ENCODE measurements at places on chromosomes 3 and 15. TPM values are rescaled to one million over a fixed set of nuclear protein-coding genes. Genes with fewer than 3 reads are reported as not detected.

The STX19 gene
- 5.9 TPM for total RNA-seq

The LAMB2 gene
- total RNA-seq = 411 TPM

The LPP gene
- total RNA-seq = 183 TPM

The PCSK6 gene
- total RNA-seq = 19.7 TPM

The ZBTB38 gene
- 126 TPM for total RNA-seq

The ZMYND10 gene
- 2.6 TPM for total RNA-seq

The AMIGO3 gene
- total RNA-seq = 0.98 TPM

The NDN gene
- 105 TPM for total RNA-seq

The ZNF592 gene
- 18.2 TPM for total RNA-seq

The ADGRG7 gene
- not detected for total RNA-seq

GRCh38 chr15:98689431-98689861, 41.1 kb downstream of the IGF1R start:
- DNase-seq = no peak

DNA sequence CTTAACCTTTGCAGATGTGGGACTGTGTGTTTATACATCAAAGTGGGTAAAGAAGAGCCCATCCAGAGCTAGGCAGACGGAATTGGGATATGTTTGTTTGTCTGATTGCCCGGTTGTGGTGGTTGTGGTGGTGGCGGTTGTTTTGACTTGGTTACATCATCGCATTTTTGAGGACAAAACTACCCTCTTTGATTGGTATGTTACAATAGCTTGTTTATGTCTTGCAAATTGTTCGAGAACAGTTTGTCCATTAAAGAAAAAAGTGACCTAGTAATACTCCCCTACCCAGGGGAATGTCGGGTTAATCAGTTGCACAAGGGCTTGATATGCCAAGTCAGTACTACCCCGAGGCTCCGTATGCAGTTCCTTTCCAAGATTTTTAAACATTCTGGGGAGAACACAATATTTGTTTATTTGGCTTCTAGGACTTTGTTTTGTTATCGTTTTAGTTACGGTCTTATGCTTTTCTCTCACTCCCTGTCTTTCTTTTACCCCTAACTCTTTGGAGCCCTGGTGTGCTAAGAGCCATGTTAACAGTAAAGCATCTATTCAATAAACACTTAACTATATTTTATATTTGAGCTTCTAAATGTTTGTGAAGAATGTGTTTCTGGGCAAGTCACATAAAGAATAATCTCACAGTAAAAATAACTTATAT, 315.4 kb downstream of the LPP start:
- no peak for DNase-seq

GRCh38 chr15:89101302-89102193, 13.3 kb downstream of the ABHD2 start:
- peak; percentile 67 for DNase-seq

- no peak for DNase-seq
Observed at GRCh38 chr3:84717894-84718293, 240.9 kb upstream of the CADM2 start.

DNA sequence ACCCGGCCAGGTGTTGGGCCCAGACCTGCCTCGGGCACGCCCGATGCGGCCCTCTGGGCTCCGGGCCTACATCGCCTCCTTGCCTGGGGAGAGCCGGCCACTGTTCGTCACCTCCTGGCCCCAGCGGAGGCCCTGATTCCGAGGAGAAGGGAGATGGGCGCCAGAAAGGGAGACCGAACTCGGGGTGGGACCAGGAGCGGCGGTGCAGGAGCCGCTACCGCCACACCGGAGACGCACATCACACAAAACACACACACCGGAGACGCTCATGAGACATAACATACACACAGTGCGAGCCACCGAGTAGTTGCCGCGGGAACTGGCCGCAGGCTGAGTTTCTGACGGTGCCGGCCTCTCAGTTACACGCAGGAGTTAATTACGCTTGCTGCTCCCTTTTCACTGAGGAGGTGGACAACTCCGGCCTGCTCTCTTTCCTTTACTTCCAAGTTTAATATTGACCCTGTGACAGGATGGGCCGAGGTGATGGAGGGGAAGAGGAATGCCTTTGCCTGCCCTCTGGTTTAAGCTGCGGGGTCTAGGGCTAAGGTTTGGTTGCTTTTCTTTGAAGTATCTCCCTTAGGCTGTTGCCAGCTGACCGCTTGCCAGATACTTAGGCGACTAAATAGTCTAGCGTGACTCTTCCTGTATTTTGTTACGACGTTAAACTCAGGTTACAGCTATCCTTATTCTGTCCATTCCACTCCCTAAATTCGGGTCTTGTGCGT, 570 bp downstream of the PCNP start:
- peak; percentile 50 for DNase-seq

DNA sequence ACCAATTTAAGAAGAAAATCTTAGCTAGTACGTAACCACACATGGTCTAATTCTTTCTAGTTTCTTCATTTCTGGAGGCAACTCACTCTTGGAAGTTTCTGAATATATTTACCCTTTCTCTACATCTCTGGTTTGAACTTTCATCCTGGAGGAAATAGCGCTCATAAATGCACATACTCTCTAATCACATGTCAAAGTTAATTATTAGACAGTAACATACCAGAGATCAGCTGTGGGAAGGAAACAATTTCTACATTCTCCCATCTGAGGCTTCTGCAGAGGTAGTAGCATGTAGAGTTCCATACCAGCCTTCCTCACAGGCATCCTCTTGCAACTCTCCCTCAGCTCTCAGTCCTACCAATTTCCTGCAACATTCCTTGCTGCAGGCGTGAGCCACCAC, 132.5 kb downstream of the RBPMS2 start:
- no peak for DNase-seq

DNA sequence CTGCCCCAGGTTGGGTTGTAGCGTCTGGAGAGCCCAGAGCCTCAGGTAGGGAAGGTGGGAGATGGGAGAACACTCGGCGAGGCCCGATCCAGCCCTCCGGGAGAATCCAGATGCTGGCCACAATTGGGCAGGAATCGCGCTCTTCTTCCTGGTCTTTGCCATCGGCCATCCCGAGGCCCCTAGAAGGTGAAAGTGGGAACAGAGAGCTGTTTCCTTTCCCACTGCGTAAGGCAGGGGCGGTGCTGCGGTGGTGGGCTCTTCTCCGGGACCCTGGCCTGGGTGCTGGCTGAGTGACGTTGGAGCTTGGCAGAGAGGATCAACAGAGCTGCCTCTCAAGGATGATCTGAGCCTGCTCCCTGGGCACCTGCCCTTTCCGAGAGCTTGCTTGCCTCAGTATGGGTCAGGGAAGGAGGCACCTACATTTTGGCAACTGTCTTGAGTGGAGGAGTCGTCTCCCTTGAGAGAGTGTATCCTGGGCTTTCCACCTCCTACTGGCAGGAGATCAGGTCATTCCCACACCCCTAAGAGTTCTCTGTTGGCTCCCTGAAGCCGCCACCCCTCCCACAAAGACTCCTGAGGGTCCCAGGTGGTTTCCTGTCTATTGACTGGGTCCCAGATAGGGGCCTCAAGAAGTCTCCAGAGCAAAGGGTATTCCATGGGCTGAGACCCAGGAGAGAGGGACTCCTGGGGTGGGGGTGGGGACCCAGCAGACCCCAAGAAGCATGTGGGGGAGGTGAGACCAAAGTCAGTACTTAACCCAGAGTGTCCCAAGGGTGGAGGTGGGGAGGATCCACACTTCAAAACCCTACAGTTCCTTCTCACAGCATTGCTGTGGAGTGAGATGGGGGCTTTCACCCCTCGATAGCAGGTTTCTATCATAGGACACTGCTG, 1.6 kb downstream of the C15orf39 start:
- DNase-seq = peak; percentile 35

- DNase-seq = no peak
Observed at GRCh38 chr15:39828374-39828931, 45.8 kb upstream of the FSIP1 start.

DNA sequence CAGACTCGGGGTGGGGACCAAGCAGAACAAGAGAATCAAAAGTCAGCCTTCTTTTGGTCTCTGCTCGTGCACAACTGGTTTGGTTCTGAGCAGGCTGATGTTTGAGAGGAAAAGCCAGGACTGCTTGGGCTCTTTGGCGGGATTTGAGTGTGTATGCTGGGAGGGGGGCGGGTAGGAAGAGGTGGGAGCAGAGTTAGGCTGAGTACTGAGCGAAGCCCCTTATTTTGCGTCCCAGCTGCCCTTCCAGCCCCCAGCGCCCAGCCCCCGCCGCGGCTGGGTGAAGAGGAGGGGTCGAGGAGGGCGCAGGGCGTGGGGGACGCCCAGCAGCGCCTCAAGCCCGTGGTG, 153.5 kb upstream of the GOLIM4 start:
- no peak for DNase-seq

DNA sequence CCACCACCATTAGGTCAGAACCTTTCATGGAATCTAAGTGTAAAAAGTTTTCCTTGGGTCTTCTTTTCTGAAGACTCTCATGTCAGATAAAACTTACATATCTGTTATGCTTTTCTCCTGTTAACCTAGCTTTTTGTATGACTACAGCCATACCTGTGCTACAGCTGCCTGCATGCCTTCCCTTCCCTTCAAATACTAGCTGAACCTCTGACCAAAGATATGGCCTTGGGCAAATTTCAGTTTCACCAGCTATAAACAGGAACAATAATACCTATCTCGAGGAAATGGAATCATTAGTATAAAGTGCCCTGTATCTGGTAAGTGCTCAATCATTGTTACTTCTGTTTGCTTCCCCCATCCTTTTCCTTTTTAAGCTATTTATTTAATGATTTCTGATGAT, 25.0 kb downstream of the GLB1 start:
- DNase-seq = no peak

- no peak for DNase-seq
Observed at GRCh38 chr15:45588219-45588875, 1.2 kb downstream of the BLOC1S6 start.

GRCh38 chr3:5190147-5190791, 2.8 kb downstream of the EDEM1 start:
- no peak for DNase-seq

DNA sequence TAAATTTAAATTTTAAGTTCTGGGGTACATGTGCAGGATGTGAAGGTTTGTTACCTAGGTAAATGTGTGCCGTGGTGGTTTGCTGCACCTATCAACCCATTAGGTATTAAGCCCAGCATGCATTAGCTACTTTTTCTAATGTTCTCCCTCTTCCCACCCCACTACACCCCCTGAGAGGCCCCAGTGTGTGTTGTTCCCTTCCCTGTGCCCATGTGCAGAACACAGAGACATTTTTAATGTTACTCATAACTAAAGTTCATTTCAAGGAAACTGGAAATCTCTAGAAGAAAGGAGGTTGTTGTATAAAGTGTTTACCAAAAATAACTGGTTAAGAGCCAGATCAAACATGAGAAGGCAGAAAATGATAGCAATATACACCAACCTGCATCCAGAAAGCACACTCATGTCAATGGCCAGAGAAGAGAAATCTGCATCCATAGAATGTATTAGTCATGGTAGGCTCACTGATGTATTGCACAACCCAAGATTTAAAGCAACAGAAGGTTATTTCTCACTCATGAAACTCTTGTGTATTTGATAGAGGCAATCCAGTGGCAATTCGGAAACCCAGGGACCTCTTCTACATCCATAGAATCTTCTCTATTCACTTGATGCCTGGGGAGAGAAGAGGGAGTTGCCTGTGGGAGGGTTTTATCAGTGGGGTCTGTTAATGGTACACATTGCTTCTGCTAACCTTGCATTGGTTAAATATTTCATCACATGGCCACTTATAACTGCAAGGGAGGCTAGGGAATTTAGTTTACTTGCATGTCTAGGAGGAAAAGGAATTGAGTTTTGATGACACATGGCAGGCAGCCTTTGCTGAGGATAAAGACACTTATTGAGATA, 321.9 kb upstream of the RASGRP1 start:
- DNase-seq = no peak

DNA sequence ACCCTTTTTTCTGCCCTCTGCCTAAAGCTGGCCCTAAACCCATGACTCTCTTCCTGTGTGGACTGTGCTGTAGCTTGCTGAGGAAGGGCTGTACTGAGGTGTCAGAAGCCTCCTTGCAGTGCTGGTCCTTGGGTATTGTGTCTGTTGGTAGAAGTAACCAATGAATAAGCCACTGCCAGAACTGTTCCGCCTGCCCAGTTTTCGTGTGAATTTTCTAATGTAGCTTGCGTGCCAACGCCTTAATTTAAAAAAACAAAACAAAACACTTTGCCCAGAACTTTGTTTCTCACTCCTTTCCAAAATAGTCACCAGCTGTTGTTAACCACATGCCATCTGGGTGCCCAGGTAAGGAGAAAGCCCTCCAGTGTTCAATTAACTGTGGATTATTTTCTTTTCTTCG, 101.9 kb downstream of the KLHL25 start:
- DNase-seq = no peak

DNA sequence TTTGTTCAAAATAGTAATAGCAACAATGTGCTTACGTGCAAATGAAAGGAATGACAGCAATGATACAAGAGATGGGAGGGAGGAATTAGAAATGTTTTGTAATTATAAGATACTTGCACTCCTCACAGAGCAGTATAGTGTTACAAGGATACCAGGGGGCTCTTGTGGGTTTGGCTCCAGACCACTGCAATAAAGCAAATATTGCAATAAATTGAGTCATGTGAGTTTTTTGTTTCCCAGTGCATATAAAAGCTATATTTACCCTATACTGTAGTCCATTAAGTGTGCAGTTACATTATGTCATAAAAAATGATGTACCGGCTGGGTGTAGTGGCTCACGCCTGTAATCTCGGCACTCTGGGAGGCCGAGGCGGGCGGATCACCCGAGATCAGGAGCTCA, 864.3 kb downstream of the NSUN3 start:
- no peak for DNase-seq

GRCh38 chr3:32310918-32311839, 72.7 kb downstream of the CMTM8 start:
- no peak for DNase-seq

GRCh38 chr3:146505516-146505915, 36.2 kb upstream of the PLSCR2 start:
- no peak for DNase-seq

All from breast epithelium (tissue), 4 donors.